Fibroblast of skin of left biceps (primary cell): ENCODE measurements at places on chromosomes 1 and 21.
A peak's percentile ranks its signal among the peaks of the same experiment; 100 is the strongest.

GRCh38 chr1:90127288-90127953, 132.5 kb downstream of the ZNF326 start:
- no peak for DNase-seq

DNA sequence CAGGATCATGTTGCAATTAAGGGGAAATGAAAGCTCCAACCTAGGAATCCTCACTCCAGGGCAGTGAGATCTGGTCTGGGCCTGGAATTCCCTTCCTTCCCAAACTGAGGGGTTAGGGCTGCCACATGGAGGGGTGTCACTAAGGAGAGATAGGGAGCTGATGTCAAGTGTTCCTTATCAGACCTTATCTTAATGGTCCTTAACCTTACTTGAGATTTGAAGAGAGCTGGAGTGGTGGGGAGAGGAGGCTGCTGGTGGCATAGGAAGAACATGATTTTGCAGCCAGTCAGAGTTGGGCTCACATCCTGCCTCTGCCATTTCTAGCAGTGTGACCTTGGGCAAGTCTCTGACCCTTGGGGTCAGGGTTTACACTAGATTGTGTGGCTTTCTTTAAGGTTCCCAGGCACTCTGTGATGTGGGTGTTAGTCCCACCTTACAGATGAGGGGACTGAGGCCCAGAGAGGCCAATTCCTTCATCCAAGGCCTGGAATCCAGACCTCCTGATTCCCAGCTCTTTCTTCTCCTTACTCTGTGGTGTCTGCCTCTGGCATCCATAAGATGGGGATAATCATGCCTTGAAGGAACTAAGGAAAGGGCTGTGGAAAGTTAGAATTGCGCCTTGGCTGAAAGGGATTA, 56.3 kb upstream of the SYNC start:
- no peak for DNase-seq

- DNase-seq: no peak
These were observed 327.3 kb downstream of the TTLL7 start for GRCh38 chr1:83671586-83671985.

DNA sequence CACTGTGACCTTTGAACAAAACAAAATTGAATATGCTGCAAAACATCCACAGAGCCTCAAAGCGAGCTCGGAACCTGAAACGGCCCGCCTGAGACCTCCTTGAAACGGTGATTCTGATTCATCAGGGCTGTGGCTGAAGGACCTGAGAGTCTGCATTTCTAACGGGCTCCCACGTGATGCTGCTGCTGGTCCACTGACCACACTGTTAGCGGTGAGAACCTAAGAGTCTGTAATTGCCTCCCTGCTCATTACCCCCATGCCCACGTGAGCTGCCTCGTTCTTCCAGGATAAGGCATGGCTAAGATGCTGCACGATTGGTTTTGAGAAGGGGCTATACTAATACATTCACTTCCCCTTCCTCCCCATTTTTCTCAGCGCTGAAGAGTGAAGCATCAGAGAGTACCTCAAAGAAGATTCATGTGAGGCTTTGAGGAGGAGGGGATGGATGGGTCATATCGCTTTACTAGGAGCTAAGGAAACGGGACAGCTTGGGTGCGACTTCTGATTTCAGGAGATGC, 9.7 kb downstream of the TLR5 start:
- DNase-seq: no peak

DNA sequence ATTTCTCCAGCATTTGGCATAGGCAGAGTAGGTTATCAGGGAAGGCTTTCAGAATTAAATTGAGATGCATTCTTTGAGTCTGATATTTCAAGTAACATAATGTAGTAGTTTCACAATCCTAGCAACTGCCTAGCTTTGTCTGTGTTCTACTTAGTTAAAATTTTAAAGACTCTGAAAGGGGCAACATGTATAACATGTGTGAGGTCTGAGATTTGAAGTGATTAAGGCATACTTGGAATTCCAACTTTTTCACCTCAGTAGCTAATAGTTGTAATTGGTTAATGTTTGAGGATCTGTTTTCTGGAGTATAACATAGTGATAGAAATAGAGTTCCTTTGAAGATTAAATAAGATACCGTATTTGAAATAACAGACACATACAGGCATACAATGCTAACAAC, 335.2 kb upstream of the BEND5 start:
- no peak for DNase-seq

DNA sequence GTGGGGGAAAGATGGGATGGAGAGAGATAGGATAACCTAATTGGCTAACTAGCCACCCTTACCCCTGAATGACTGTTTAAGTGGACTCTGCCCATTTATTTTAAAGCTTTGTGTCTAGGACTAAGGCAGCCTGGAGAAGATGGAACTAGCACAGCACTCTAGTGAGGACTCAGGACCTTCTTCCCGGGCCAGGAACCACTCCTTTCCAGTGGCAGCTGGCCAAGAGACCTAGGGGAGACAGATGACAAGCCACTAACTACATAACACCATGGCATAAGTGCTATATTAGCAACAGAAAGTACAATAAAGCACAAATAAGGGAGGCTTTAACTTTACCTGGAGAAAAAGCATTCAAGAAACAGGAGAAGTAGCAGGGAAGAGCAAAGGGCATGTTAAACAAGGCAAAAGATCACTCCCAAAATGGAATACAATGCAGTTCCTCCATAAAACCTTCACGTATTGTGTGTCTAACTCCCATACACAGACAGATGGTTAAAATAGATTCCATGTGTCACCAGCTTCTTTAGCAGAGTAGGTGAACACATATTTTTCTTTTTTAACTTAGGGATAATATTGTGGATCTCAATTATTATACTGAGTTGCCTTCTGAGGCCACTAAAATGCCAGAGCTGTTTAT, 20.6 kb downstream of the CLCA1 start:
- no peak for DNase-seq

DNA sequence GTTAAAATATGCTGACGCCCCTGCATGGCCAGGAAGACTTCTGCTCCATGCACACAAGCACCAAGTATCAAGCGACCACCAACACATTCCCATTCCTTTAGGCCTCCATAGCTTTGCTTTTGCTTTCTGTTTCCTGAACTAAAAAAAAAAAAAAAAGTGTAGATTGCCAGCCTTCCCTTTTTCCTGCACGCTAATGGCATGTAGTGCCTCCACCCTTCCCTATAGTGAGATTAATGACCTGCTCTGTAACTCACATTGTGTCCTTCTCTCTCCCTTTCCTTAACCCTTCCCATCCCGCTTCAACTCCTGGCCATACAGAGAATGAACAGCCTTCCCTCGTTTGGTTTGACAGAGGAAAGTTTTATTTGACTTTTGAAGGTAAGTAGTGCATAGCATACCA, 57.1 kb upstream of the DYNLT5 start:
- no peak for DNase-seq

DNA sequence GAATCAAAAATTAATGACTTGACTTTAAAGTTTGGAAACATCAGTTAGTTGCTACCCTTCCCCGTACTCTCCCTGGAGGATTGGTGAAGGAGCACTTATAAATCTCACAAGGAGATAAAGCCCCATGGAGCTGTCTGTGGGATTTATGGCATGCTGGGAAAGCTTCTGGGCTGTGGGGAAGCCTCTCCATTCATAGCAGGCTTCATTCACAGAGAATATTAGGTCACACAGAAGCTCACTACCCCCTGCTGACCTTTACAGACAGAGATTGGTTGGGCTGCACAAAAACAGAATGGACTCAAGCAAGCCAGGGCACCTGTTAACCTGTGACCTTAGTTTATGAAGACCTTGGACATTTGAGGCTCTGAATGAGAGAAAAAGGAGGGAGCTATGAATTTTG, 32.1 kb downstream of the RGL1 start:
- DNase-seq: no peak

GRCh38 chr21:38853421-38853919, 47.7 kb downstream of the ETS2 start:
- no peak for DNase-seq

- no peak for DNase-seq
These were observed 163.3 kb upstream of the ADAMTS5 start for GRCh38 chr21:27130154-27130553.

DNA sequence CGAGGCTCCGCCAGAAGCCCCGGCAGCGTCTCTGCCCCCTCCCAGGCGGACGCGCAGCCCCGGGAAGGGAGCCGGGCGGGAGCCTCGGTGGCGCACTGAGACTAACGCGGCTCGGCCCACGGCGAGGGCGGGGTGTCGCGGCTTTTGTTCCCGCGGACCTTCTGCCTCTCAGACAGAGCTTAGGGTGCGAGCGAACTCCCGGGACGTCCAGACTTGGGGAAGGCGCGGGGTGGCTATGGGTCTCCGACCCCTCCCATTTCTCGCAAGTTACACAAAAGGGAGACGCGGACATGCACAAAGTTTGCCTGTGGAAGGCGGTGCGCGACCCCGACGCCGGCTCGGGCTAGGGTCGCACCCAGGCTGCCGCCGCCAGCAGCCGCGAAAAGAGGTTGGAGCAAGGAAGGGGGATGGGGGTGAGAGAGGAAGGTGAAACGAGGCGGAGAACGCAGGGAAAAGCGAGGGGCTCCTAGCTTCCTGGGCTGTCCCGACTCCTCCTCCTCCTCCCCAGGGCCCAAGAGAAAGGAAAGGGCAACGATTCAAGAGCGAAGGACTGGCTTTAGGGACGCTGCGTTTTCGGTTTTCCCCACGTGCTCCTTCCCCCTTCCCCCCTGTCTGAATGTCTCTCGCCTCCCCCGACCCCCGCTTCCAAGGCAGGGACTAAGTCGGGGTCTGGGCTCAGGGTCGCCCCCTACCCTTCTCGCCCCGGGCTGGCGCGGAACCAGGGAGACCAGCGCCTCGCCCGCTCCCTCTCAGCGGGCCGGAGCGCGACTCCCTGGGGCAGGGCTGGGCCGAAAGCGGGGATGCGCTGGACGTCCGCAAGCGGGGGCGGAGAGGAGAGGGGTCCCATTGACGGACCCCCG, 729 bp downstream of the APP start:
- DNase-seq: no peak

- DNase-seq: no peak
These were observed 68.4 kb upstream of the PGBD5 start for GRCh38 chr1:230494514-230494913.

GRCh38 chr1:11878081-11878890, 19.5 kb upstream of the NPPB start:
- DNase-seq: no peak

- DNase-seq: no peak
These were observed 2.1 kb upstream of the PRRX1 start for GRCh38 chr1:170661646-170662411.

DNA sequence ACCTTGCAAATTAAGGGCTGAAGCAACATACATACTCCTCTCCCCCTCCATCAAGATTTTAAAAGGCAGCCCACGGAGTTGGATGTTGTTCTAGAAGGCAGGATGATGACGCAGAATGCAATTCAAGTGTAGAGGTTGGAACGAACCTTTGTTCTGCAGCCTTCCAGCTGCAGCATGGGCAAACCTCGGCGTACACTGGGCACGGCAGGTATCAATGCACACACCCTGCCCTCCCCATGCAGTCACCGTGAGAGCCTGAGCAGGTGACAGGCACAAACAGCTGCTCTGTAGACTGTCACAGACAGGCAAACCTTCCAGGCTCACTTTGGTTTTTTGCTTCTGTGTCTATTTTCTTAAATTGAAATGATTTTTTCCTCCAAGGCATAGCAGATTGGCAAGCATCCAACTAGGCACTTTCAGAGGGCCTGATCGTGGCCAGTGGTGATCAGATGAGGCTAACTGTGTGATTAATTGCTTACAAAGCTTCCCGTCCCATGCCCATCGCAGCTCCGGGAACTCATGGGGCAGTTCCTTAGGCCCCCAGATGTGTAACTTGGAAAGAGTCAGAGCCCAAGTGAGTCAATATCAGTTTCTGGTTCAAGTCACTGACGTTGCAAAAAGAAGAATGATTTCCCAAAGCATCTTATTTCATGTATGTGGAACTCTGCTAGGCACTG, 82.3 kb downstream of the ITPKB start:
- peak; percentile 38 for DNase-seq

GRCh38 chr21:38712664-38713063, 93.1 kb upstream of the ETS2 start:
- no peak for DNase-seq

DNA sequence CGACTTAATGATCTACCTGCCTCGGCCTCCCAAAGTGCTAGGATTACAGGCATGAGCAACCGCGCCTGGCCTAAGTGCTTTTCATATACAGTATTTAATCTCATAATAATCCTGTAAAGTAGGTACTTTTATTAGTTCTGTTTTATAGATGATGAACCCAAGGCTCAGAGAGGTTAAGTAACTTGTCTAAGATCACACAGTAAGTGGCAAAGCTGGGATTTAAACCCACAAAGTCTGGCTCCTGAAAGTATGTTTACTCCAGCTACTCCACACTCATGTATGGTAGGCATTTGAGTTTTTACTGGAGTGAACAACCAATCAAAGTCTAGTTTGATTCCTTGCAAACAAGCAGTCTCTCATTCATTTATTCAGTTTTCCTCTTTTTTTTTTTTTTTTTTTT, 2.3 kb downstream of the DFFA start:
- no peak for DNase-seq

- no peak for DNase-seq
These were observed 476.0 kb upstream of the CAMK1G start for GRCh38 chr1:209107535-209107934.

DNA sequence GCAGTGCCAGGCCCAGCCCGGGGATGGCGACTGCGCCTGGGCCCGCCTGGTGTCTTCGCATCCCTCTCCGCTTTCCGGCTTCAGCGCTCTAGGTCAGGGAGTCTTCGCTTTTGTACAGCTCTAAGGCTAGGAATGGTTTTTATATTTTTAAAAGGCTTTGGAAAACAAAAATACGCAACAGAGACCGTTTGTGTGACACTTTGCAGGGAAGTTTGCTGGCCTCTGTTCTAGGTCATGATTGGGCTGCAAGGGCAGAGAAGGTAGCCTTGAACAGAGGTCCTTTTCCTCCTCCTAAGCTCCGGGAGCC, 719 bp downstream of the SOD1 start:
- DNase-seq: no peak

- DNase-seq: no peak
These were observed 18.5 kb upstream of the S100A7 start for GRCh38 chr1:153478692-153479618.

GRCh38 chr1:15303935-15304334, 56.9 kb downstream of the FHAD1 start:
- no peak for DNase-seq

- DNase-seq: no peak
These were observed 1.3 kb downstream of the TMEM269 start for GRCh38 chr1:42786097-42786496.

GRCh38 chr1:172360511-172360910, 60.0 kb upstream of the C1orf105 start:
- DNase-seq: no peak
